ENCODE measurements at places on chromosomes 11 and 22. TPM values are rescaled to one million over a fixed set of nuclear protein-coding genes. Genes with fewer than 3 reads are reported as not detected.

DNA sequence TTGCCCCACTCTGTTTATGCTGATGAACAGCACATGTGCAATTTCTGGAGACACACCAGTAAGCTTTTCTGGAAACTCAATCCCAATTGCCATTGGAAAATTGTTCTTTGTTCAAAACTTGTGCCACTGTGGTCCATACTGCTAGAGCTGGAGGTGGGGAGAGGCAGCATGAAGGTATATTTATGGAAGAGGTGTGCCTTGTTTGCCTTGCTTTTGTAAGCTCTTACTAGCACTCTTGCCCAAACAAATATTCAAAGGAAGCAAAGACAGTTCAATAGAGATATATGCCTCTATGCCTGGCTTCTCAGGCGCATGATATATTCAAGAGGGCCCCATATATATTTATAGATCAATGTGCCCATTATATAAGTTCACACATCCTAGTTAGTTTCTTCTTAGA, 42.7 kb downstream of the TIMP3 start:
- no peak overlapping the region for H3K4me3 ChIP-seq
- DNase-seq: no peak
- H3K27ac ChIP-seq: no peak overlapping the region
- H3K4me1 ChIP-seq: peaks cover 4% of the 10 kb centered on the region
- no peaks in the 10 kb centered on the region for H3K36me3 ChIP-seq

GRCh38 chr11:46253258-46254132, 24.0 kb upstream of the CREB3L1 start:
- peaks cover 2% of the 10 kb centered on the region for H3K27me3 ChIP-seq
- H3K4me1 ChIP-seq: no peaks in the 10 kb centered on the region
- no peak overlapping the region for H3K27ac ChIP-seq
- no peak for DNase-seq
- no peak overlapping the region for H3K4me3 ChIP-seq

DNA sequence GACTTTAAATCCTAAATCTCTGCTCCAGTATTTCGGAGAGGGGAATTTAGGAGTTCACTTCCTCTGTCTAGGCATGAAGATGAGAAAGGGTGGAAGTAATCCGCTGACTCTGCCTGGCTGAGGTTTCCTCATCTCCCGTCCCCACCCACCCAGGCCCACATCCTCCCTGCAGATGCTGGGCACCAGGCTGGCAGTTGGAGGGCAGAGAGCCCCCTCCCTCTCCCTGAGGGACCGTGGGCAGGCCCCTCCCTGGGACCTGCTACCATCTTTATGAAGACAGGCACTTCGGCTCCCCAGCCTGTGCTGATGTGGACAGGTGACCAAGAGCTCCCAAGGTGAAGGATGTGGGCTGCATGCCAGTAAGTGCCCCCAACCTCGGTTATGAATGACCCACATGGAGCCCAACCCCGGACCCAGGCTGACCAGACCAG, 6.7 kb downstream of the CASTOR1 start:
- DNase-seq: no peak
- peak overlapping the region; percentile 80 for H3K27ac ChIP-seq
- H3K4me1 ChIP-seq: peaks cover 72% of the 10 kb centered on the region
- H3K27me3 ChIP-seq: peaks cover 1% of the 10 kb centered on the region
- peak overlapping the region; percentile 71 for H3K4me3 ChIP-seq

DNA sequence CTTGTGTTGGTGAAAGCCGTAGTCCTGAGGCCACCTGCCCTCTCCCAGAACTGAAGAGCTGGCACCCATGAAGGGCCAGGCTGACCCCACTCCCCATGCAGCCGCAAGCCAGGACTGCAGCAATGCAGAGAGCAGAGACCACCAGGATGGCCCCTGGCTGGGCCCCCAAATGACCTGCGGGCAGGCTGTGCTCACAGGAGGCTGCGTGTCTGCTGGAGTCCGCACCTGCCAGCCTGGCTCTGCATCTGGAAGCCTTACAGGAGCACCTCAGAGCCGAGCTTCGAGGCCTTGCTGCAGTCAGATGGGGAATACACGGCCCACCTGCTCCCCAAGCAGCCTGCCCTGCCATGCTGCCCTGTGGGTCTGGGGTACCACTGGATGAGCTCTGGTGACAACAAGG, 1336.8 kb downstream of the TBC1D22A start:
- H3K36me3 ChIP-seq: peaks cover 12% of the 10 kb centered on the region
- peak overlapping the region; percentile 98 for H3K27ac ChIP-seq
- H3K27me3 ChIP-seq: peaks cover 16% of the 10 kb centered on the region
- no peak overlapping the region for H3K4me3 ChIP-seq
- DNase-seq: no peak

DNA sequence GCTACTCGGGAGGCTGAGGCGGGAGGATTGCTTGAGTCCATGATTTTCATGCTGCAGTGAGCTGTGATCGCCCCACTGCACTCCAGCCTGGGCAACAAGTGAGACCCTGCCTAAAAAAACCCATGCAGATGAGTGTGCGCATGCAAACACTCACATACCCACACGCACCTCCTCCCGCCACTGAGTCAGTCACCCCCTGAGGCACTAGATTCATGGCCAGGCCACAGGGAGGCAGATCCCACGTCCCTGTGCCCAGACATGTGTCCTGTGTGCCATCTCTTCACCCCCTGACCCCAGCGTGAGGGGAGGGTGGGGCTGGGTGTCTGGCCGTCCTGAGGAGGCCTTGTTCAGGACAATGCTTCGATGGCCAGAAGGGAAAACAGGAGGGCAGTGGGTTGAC, 15.5 kb downstream of the RELT start:
- peaks cover 35% of the 10 kb centered on the region for H3K36me3 ChIP-seq
- no peaks in the 10 kb centered on the region for H3K27me3 ChIP-seq

DNA sequence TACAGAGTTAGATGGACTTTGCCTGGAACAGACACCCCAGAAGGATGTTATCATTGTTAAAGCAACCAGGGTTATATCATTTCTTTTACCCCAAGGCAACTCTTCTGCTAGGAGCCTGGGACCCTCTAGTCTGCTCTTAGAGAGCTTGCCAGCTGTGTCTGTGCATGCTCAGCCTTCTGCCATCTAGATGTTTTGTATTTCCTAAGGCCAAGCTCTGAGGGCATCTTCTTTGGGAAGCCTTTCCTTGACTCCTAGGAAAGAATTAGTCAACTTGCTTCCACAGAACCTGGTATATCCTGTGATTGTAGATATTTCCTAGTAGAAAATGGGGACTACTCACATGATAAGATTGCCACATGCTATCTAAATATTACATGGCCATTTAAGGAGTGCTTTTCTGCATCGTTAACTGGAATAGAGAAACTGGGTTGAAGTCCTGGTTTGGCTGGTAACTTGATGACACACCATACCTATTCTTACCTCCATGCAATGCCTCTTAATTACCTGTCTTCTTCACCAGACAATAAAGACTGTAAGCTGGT, 87.6 kb downstream of the STIM1 start:
- peak overlapping the region; percentile 39 for H3K4me3 ChIP-seq
- no peak for DNase-seq
- peaks cover 42% of the 10 kb centered on the region for H3K36me3 ChIP-seq
- H3K27me3 ChIP-seq: no peaks in the 10 kb centered on the region
- peak overlapping the region; percentile 89 for H3K27ac ChIP-seq

GRCh38 chr11:10809373-10810160, 841 bp upstream of the EIF4G2 start:
- no peaks in the 10 kb centered on the region for H3K27me3 ChIP-seq
- peak; percentile 60 for DNase-seq
- peak overlapping the region; percentile 98 for H3K27ac ChIP-seq
- peaks cover 41% of the 10 kb centered on the region for H3K4me1 ChIP-seq
- H3K4me3 ChIP-seq: peak overlapping the region; percentile 86
- H3K36me3 ChIP-seq: peaks cover 36% of the 10 kb centered on the region

The MUC2 gene
- total RNA-seq: not detected

The PDGFD gene
- total RNA-seq: not detected

The C11orf87 gene
- total RNA-seq: not detected
